Stimulated activated CD4-positive, alpha-beta T cell treated with anti-CD3 and anti-CD28 coated beads, TNF-alpha, amount 100 ng/mL, for 48 hours (primary cell): ENCODE measurements at places on chromosomes 4 and X.

DNA sequence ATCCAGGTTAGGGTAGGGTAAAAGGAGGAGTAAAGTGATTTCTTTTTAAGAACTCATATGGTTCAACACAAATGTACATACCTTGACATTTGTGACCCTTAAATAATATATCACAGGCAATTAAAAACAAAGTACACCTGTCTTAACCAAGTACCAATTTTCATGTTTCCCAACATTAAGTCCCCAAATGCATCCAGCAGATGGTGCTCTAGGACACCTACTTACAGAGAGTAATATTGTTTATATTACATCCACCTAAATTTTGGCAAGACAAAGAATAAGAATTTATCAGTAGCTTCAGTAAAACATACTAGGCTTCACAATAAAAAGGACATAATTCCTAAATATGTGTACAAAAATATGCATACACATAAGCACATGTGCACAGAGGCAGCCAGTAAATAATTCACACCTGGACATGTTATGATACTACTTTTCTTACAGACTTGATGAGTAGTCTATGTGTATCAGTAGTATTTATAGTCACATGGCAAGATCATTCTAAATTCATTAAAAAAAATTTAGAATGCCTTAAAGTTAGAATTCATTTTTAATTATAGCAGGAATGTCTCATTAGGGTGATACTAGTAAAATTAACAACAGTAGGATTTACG lies 219.7 kb downstream of the DCLK2 start:
- peak; percentile 3 for DNase-seq

GRCh38 chrX:53122013-53122412 lies 28.1 kb downstream of the KANTR start:
- no peak for DNase-seq

DNA sequence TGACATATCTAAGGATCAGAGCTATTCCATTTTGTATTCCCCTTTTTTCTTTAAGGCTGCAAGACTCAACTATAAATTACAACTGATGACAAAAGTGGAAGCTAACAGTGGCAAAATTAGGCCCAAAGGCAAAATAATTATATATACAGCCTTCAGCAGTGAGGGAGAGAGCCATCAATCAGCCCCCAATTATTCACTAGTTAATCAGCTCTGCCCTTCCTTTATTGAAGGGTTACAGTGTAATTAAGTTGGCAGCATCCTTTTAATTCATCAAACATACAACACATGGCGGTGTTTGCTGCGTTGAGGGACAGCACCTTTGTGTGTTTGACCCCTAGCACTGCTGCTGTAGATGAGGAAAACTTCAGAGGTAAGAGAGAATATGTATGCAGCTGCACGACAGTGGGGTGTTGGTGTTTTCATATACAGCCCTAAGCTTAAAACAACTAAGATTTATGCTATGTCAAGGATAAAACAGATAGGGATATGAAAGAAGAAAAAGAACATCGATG lies 973.9 kb upstream of the POU3F4 start:
- no peak for DNase-seq

- no peak for DNase-seq
These were observed 51.0 kb upstream of the CFAP47 start for GRCh38 chrX:35868501-35868900.

- no peak for DNase-seq
These were observed 1045.0 kb upstream of the ADGRL3 start for GRCh38 chr4:60155088-60155487.

DNA sequence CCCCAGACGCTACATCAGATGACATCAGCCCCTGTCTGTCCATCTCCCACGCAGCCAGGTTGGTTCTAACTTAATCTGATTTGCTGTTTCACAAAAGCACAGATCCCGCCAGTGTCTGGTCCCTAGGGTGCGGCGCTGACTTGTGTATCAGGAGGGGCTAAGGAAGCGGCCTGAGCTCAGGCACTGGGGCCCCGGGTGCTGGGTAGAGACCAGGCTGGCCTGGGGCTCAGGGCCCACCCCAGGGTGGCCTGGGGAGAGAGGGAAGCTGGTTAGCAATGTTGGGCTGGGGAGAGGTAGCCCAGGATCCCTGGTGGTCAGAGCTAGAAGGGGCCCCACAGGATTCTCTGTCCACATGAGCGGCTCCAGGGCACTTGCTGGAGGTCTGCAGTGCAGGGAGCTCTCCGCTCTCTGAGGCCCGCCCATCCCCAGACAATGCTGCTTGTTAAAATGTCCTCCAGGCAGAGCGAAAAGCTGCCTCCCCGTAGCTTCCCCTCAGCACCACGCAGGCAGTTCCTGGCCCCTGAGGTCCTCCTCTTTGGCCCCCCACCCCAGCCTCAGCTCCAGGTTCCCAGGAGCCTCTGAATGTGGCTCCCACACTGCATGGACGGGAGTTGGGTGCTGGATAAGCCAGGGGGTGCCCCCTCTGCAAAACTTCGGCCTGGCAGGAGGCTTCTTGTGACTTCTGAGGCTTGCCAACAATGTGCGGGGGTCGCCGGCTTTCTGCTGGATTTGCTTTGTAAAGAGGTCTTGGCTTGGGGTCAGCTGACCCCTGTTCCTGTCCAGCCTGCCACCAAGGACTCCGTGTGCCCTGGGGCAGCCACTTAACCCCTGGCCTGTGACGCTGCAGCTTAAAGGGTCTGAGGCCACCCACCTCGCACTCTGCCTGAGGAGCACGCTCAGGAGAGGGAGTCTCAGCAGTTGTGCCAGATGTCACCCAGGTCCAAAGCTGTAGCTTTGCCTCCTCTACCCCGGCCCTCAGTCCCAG lies 112.9 kb downstream of the CPZ start:
- no peak for DNase-seq

GRCh38 chr4:40856840-40857362 lies 107.1 kb downstream of the NSUN7 start:
- DNase-seq = peak; percentile 50

DNA sequence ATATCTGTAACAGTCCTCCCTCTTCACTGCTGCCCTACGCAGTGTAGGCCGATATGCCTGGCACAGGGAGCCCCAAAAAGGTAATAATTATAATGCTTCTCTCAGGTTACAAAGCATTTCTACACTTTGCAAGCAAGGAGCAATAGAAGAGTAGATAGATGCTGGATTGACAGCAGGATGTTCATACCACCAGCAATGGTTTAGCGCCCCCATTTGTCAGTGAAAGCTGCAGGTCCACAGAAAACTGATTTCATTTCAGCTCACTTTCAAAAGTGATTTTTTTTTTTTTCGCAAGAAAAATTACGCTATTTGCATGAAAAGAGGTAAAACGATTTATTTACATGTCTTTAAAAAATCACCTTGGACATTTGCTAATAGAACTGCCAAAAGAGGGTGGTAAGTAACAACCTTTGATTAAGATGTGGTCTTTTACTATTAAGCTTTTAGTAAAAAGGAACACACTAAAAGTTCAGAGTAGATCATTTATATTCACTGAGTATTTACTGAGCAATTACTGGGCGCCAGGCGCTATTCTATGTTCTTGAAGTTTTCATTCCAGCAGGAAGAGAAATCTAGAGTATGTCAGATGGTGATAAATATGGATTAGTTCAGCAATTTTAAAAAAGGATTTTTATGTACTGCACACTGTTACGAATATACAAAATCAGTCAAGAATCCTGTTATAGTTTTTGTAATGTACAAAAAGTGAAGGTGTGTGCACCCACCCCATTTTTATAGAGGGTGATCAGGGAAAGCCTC lies 34.4 kb downstream of the HPF1 start:
- no peak for DNase-seq

DNA sequence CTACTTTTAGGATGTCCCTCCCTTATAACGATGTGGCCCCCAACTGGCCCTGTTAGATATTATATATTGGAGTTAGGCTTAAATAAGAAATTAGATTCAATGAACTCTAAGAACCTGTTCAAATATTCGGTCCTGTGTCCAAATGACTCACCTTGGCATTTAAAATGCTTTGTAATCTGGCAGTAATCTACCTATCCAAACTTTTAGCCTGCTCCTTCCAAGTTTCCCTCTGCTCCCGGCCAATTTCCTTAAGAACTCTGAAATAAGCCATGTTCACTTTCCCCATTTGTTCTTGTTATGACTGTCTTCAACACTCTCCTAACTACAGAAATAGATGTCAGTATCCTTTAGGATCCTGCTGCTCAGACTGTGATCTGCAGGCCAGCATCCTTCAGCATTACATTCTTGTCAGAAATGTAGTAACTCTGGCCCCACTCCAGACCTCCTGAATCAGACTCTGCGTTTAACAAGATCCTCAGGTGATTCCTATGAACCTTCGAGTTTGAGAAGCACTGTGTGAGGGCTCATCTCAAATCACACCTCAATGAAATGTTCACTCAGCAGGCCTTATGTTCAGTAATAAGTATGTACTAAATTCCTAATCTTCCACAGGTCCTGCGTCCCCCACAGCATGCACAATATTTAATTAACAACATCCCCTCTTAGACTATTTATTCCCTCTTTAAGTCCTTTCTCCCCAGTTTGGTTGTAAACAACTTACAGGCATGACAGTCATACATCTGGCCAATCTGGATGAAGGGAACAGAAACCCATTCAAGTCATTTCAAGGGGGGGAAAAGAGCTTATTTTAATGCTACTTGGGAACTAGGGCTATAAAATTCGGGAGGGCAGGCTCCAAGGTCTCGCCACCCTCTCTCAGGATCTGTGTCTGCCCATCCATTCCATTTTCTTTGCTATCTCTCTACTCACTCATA lies 3.0 kb downstream of the ATP8A1 start:
- no peak for DNase-seq

GRCh38 chr4:25370242-25370641 lies 6.8 kb upstream of the ANAPC4 start:
- DNase-seq = no peak

- no peak for DNase-seq
These were observed 158.5 kb downstream of the ZNF518B start for GRCh38 chr4:10298681-10299080.

GRCh38 chrX:24235084-24235710 lies 78.7 kb downstream of the SUPT20HL2 start:
- no peak for DNase-seq

GRCh38 chr4:61638591-61638990 lies 438.5 kb downstream of the ADGRL3 start:
- no peak for DNase-seq

DNA sequence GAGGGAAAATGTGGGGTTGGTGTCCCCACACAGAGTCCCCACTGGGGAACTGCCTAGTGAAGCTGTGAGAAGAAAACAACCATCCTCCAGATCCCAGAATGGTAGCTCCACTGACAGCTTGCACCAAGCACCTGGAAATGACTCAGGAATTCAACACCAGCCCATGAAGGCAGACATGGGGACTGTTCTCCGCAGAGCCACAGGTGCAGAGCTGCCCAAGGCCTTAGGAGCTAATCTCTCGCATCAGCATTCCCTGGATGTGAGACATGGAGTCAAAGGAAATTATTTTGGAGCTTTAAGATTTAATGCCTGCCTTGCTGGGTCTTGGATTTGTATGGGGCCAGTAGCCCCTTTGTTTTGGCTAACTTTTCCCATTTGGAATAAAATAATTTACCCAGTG lies 367.9 kb downstream of the FAM133A start:
- no peak for DNase-seq

GRCh38 chr4:26860922-26861433 lies 337 bp downstream of the STIM2 start:
- no peak for DNase-seq

DNA sequence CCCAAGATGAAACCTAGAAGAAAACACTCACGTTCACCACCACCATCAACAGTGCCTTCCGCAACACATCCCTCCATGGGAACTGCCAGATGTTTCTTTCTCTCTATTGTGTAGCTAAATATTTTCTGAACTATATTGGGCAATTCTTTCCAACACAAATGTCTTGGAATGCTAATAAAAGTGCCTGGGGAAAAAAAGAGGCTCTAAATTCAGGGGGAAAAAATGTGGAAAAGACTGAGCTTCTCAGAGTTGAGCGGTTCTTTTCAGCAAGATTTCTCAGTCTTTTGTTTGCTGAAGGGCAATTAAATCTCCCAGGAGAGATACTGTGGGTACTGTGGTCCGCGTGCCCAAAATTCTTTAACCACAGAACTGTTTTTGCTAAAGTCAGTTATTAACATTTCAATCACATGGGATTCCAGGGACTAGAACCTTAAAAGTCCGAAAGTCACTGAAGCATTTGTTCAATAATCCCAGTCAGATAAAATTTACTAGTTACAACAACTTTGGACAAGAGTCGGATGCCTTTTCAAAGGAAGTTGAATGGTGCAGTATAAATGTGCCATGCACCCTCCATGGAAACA lies 51.9 kb upstream of the DHRSX start:
- no peak for DNase-seq

DNA sequence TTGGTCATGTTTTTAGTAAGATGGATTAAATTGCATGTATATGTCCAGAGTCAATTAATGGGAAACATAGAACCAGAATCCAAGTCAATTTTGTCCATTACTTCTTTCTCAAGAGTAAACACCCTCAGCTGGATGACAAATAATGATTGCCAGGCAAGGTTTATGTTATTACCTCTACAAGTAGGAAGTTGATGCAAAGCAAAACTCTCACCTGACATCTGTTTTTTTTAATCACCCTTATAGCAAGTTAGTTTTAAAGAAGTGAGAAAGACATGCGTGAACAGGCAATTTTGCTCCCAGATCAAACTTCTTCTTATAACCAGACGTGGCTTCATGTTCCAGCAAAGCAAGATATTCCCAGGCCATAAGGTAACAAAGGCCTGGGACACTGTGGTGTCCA lies 348.5 kb upstream of the FTHL17 start:
- DNase-seq = no peak

- DNase-seq = no peak
These were observed 409 bp upstream of the MPP1 start for GRCh38 chrX:154805696-154806091.

- DNase-seq = no peak
These were observed 19.9 kb upstream of the GPR173 start for GRCh38 chrX:53028678-53029077.

- no peak for DNase-seq
These were observed 2.0 kb downstream of the ABLIM2 start for GRCh38 chr4:8156617-8157016.

DNA sequence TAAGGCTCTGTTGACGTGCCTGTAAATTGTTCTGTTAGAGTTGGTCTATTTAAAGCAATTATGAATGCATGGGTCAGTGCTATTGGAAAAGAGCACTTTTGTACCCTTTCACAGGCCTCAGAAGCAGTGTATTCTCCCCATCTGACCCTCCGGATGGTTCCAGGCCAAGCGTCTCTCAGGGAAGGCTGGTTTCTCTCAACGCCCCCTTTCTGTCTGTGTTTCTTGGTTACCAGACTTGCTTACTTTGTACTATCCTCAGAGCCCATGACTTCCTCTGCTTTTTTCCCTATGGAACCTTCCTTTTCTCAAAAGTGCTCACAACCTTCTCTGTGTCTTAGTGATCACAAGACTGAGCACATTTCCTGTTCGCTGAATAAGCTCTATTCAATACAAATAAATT lies 559.3 kb upstream of the ZFP42 start:
- no peak for DNase-seq

- DNase-seq = no peak
These were observed 95.4 kb downstream of the SHOX start for GRCh38 chrX:725971-726370.

DNA sequence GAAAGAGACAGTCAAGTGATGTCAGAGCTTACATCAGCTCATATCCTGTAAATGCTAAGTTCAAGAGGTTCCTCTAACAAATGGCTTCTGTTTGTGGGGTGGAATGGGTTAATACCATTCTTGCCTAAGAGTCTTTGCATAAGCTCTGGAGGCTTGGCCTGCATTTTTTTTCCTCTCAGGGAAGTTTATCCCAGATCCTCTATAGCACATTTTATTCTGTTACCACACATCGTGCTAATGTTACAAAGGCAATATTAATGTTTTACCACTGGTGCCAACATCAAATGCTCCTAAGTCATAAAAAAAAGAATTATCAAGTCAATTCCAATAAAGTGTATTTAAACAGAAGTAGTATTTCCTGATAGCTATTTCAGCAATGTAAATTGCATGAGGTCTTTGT lies 2.9 kb upstream of the ADH6 start:
- DNase-seq = no peak
